ENCODE measurements at places on chromosomes 11 and 22.

- DNase-seq = no peak
Measured at GRCh38 chr11:19711911-19712280, 741 bp upstream of the NAV2 start.

DNA sequence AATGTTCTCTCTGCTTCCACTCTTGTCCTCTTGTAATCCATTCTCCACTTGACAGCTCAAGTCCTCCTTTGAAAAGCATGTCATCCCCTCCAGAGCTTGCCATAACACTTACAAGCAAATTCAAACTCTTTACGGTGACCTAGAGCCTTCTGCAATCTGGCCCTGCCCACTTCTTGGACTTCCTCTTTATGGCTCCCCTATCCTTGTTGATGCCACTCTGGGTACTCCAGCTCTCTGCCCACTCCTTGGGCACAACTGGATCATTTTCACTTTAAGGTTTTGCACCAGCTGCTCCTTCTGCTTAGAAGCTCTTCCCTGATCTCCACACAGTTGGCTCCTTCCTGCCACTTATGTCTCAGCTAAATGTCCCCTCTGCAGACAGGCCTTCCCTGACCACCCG, 217.9 kb downstream of the DSCAML1 start:
- DNase-seq = no peak

GRCh38 chr11:107259811-107260221, 197.8 kb downstream of the CWF19L2 start:
- DNase-seq = no peak

GRCh38 chr11:127632546-127632945, 632.0 kb upstream of the KIRREL3 start:
- no peak for DNase-seq

DNA sequence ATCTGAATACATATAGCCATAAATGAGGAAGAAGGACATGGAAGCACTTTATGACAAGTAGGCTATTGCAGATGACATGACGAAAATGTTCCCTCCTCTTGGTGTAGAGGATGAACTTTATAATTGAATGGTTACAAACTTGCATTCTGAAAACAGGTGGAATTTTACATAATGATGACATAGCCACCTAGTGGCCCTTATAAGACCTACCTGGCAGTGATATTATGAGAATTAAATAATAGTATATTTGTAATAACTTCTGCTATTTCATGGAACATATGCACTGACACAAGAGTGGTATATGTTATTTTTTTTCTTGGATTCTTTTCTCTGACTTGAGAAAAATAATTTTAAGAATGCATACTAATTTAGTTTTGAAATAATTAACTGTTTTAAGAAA, 22.9 kb downstream of the TRIM22 start:
- no peak for DNase-seq

- no peak for DNase-seq
Measured at GRCh38 chr22:42868751-42869251, 11.7 kb upstream of the ARFGAP3 start.

- no peak for DNase-seq
Measured at GRCh38 chr11:128603003-128603696, 15.8 kb upstream of the ETS1 start.

DNA sequence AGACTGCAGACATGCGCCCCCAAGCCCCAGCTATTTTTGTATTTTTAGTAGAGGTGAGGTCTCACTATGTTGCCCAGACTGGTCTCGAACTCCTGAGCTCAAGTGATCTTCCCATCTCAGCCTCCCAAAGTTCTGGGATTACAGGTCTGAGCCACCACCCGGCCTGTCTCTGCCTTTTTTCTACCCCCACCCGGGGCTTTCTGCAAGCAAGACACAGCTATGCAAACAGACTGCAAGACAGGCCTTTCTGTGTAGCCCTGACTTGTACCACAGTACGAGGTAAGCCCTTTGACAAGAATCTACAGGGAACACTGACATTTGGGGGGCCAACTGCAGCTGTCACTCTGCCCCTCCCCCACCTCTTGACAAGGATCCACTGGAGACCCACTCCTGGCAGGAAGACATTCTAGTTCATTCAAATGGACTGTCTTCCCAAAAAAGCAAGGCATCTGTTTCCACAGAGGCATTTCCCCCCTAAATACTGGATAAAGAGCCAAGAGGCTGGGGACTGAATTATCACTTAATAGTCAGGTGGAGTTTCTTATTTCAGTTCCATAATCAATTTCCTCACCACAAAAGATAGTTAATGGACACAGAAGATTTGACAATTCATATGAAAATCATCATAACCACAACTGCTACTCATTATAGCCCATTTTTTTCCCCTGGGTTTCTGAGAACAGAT, 118.2 kb downstream of the ABTB2 start:
- DNase-seq = no peak

GRCh38 chr11:86303257-86303656, 1.2 kb downstream of the HIKESHI start:
- no peak for DNase-seq

- DNase-seq = no peak
Measured at GRCh38 chr11:65958291-65958690, 3.2 kb upstream of the SART1 start.

DNA sequence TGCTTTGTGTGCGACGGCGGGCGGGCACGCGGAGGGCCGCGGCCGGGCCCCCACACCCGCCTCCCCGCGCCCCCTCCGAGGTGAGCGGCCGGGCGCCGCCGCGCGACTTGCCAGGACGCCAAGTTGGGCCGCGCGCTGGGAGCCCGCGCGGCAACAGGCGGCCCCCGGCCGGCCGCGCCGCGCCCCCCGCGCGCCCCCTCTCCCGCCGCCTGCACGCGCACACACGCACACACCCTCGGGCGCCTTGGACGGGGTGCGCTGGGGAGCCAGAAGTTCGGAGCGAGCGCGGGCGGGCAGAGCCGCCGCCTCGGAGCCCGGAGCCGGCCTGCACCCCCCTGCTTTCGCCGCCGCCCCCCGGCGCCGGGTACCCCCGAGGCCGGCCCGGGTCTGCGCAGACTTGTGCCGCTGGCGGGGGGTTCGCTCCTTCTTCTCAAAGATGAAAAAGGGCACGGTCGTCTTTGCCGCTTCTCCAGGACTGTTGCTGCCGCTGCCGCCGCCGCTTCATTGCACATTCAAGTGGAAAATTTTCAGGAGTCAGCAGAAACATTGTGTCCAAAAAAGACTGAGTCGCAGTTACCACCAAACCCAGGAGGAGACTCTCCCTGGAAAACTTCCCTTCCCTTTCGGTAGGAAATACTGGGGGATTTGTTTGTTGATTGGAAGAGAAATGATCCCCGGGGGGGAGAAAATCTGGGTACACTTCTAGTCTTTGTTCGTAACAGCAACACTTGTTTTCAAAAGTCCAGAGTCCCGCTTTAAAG, 895 bp downstream of the TEAD1 start:
- no peak for DNase-seq

DNA sequence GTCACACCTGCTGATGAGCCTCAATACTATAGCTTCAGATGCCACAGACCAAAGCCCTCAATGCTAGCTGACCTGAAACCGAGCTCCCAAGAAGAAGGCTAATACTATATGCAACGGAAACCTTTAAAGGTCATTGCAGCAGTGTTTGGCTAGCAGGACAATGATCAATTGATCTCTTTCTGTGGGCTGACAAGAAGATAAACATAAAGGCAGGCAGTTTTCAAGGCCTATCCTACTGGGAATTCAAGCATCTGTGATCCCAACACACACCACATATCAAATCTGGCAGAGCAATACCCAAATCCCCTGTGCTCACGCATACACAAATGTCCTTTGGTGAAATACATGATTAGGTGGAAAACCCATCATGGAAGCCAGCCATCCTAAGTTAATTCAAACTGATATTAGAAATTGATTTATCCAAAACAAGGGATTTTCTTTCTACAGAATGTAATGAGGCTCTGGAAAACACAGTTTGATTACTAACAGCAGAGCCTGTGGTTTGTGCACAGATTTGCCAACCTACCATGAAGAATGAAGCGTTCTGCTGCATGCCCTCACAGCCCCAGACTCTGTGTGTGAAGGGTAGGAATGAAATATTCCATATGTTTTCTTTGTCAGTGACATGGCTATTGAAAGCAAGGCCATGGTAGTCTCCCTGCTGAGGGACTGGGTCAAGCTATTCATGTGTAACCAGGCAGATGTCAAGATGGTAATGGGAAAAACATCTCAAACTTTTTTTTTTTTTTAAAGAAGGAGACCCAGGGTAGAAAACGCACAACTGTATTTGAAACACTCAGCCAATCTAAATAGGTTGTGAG, 12.2 kb downstream of the LGR4 start:
- peak; percentile 44 for DNase-seq

- DNase-seq = no peak
Measured at GRCh38 chr11:6474413-6474792, 662 bp upstream of the TRIM3 start.

DNA sequence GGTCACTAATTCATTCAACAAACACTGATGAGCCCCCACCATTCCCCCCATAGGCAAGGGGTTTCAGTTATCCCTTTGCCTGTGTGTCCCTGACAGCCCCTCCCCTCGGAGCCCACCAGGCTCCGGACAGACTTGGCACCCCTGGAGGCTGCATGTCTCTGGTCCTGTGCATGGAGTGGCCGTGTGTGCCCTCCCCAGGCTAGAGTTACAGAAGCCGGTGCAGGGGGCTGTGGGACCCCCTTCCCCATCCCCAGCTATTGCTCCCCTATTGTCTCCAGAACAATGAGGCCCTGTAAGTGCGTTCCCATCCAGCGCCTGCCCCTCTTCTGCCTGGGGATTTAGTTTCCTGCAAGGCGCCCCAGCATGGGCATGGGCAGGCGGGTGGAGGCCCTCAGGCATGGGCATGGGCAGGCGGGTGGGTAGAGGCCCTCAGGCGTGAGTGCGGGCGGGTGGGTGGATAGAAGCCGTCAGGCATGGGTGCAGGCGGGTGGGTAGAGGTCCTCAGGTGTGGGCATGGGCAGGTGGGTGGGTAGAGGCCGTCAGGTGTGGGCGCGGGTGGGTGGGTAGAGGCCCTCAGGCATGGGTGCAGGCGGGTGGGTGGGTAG, 1.5 kb downstream of the MUC2 start:
- no peak for DNase-seq

DNA sequence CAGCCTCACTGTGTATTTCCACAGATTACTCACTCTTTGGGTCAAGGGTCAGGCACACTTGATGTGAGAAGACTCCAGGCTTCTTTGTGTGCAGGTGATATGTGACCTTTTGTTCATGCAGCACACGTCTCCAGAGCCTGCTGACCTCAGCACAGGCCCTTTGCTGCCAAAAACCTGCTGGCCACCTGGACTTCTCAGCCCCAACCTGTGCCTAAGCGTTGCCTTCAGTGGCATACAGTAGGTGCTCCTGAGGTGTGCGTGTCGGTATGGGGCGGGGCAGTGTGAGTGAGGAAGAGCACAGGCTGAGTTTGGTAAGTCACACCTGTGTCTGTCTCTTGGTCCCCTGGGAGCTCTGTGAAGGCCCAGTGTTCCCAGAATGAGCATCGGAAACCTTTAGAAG, 58.1 kb downstream of the WNT11 start:
- DNase-seq = no peak

- peak; percentile 61 for DNase-seq
Measured at GRCh38 chr11:44094260-44094868, 1.1 kb upstream of the EXT2 start.

DNA sequence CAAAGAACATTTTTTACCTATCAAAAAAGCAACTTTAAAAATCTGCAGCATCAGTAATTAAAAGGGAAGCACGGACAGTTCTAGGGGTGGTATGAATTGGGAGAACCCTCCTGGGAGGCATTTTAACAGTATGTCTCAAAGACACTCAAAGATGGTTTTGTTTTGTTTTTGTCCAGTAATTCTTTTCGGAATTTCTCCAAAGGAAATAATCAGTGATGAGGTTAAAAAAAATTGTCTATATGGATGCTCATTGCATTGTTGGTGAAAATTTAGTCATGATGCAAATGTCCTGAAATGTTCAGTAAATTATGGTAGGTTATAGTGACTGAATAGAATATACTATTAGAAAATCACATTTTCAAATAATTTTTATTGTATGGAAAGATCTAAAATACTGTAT, 115.1 kb downstream of the ATXN10 start:
- DNase-seq = no peak

DNA sequence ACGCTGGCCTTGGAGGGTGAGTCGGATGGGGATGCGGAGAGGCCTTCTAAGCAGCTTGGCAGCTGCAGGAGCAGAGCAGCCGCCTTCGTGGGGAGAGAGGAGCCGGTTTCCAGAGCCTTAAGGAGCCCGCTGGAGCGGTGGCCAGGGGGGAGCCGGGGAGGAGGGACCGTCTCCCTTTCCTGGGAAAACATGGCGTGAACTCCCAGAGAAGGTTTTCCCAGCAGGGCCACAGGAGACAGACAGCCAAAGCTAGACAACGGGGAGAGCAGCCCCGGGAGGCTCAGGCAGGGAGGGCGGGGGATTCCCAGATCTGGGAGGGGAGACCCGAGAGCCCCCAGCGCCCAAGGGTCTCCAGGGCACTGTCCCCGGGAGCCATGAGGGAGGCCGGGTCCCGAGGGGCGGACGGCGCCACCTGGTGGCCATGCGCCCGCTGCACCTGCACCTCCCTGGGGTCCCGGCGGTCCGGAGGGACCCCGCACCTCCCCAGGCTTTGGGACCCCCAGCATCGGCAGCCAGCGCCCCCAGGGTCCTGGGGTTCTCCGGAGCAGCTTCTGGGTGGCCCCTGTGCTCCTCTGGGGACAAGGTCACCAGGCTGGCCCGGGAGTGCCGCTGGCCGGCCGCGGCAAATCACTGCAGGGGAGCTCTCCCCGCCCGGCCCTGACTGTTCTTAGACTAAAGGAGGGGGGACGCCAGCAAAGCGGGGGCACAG, 2.4 kb upstream of the SYT8 start:
- no peak for DNase-seq

GRCh38 chr11:113796663-113797259, 17.2 kb downstream of the CLDN25 start:
- DNase-seq = no peak

GRCh38 chr11:34238533-34238932, 119.3 kb downstream of the ABTB2 start:
- no peak for DNase-seq

GRCh38 chr22:11605468-11605981, 3922.5 kb upstream of the OR11H1 start:
- DNase-seq = no peak

- DNase-seq = no peak
Measured at GRCh38 chr11:43837879-43838278, 42.8 kb upstream of the ALKBH3 start.

- DNase-seq = no peak
Measured at GRCh38 chr11:5955586-5955985, 12.7 kb downstream of the OR56A5 start.
